Amniotic stem cell (primary cell): ENCODE measurements at places on chromosomes 2 and 18.

GRCh38 chr2:217973008-217973787 lies 29.6 kb downstream of the TNS1 start:
- no peak for DNase-seq

DNA sequence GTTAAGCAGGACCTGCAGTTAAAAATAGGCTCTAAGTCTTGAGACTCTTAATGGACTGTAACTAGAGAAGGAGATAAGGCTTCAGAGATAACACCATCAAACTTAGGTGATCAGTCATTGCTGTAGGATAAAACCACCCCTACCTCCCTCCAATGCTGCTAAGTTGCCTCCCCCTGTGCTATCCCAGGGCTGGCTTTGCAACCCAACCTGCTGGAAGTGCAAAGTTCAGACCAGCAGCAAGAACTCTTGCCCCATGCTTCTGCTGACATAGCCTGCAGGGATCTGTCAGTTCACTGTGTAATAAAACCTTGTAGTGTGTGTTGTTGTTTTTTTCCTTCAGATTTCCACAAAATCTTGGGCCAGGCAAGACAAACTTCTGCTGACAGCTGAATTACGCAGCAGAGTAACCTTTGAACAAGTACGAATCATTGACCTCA lies 57.4 kb upstream of the EPB41L3 start:
- no peak for DNase-seq

- no peak for DNase-seq
These were observed 116.6 kb downstream of the HDAC4 start for GRCh38 chr2:239283961-239284795.

DNA sequence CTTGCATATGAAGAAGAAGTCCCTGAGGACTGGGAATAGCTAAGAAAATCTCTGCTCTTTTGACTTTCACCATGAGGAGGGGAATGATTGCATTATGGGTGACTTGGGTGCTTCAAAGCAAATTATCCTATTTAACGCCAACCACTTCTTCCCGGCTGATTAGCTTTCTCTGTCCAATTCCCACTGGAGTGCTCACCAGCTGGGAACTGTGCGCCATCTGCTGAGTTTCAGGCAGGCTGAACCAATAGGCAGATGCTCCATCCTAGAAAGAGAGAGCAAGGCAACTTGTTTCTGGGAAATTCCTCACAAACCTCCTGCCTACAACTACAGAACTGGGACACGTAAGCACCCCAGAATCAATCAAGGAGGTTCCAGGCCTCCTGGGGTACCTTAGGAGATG lies 49.4 kb downstream of the POLE4 start:
- DNase-seq = no peak

DNA sequence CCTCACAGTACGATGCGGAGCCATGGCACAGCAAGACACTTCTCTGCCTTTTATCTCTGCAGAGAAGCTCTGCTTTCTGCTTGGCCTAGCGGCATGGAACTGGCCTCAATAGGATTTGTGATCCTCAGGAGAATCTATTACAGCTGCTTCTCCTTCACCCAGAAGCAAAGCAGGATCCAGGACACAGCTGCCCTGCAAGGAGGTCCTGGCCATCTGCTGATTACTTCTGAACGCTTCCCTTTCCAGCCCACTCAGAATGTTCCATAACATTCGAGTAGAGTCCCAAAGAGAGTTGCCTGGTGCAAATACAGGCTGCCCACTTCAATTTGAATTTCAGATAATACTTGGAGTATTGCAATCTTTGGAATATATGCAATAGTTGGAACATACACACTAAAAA lies 29.2 kb upstream of the KCNS3 start:
- DNase-seq = no peak

- no peak for DNase-seq
These were observed 15.9 kb downstream of the GTF3C3 start for GRCh38 chr2:196783431-196784094.
